CD4-positive, alpha-beta T cell treated with Interleukin-15 for 4 hours (primary cell): ENCODE measurements at places on chromosomes 11 and 22.

DNA sequence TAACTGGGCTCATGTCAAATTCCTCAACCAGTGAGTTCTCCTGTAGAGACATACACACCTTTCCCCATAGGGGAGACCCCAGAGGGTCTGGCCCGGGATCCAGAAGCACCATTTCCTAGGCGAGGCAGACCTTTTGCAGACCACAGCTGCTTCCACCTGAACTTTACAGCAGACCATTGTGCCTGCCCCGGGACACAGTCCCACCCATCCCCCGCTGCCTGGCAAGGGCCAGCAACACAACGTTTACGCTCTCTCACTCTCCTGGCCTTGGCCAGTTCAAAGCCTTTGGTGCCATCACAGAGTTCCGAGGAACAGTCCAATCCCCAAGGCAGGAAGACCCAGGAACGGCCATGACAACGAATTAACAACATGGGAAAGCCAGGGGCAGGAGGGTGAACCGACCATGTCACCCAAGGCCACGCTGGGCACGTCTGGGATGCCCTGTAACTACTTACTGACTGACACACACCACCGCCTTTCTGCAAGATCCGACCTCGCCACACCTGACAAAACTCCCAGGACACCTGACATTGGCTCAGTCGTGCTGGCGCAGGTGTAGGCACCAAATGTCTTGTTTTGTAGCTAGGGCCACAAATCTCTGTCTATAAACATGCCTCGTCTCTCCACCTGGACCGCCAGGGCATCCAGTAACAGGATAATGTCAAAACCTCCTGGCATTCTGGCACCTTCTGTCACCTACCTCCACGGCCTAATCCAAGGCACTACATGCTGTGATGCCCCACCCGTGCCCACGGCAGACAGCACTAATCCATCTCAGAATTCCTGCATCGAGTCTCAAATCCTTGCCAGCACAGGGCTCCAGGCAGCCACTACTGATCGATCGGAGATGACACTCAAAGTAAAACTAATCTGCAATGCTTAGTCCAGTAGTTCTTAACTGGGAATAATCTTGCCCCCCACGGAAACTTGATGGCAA is 51.3 kb downstream of the MYH9 start:
- no peak for DNase-seq

DNA sequence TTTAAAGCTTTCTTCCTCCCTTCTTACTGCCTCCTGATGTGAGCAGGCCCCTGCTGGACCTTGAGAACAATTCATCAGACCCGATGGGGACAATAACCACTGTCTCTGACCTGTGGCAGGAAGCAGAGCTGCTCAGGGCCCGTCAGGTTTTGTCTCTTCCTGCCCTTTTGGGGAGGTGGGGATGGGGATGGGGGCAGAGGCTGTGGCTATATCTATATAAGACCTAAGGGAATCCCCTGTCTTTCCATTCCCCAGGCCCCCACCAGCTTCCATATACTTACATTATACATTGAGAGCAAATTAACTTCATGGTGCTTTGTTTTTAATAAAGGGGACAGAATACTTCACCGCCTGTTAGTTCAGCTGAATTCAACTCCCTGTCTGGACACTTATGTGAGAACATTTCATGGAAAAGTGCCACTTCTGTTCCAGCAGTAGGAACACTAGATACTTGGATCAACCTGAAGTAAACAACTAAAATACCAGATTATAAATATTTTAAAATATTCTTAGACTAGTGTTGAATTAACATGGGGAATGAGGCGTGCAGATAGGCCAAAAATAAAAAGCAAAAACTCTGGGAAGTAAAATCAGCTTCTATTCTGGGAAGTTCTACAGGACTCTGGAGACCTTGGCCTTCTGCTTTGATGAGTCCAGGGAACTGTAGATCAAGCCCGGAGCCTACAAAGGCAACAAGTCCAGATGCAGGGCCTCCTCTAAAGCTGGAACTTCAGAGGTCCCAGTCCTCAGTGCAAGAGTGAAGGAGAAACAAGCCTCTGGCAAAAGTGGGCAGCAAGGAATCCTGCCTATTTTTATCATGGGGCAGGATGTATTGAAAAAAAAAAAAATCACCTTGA is 11.1 kb downstream of the ZP1 start:
- no peak for DNase-seq

DNA sequence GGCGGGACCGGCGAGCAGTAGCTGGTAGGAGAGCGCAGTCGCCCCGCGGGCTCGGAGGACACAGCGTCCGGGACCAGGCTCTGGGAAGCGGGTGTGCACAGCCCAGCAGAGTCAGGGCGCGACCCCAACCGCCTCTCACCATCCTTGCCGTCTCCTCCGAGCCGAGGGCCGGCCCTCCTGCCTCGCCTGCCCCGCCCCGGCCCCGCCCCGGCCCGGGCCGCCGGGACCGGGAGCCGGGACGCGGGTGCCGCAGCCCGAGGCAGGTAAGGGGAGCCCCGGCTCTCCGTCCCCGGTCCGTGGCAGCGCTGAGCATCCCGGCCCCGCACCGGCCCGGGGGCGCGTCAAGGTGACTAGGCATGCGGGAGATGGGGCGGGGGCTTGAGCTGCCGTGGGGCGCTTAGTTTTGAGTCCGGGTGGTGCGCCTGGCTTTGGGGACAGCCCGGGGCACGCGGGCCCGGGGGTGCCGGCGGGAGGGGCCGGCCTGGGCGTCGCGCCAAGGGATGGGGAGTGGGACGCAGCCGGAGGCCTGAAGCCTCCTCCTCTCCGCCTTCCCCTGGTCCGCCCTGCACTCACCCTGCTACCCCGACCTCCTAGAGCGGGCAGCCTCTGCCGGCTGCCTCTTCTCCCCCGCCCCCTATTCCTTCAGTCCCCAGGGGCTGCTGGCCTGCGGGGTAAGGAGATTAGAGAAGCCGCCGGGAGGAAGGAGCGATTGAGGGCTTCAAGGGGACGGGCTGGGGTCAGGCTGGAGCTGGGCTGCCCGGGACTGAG is at the start of gene ABCG4:
TSS of gene ABCG4 (plus strand) at position 35 of the 768 bp plus-strand sequence. CDS start 914 bp downstream, outside the sequence.
- DNase-seq, result no peak

GRCh38 chr11:64545619-64546018 is 45.4 kb upstream of the SLC22A12 start:
- DNase-seq, result no peak

DNA sequence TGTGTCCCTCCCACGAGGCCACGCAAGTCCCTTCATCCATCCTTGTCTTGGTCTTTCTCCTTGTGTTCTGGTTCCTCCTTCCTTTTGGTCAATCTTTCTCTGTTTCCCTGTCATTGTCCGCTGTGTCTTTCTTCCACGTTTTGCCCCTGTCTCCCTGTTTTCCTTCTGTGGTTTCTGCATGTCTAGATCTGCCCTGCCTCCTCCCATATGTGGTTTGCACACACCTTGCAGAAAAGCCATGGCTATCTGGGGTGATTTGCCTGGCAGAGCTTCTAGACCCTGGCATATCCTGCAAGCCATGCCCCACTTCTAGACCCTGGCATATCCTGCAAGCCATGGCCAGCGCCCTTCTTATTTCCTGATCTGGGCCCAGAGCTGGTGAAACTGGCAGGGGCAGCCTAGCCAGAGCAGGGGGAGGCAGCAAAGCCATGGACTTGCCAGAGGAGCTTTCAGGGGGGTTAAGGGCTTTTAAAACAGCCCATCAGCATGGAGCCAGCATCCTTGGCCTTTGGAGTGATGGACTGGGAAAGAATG is 131.6 kb upstream of the NECTIN1 start:
- no peak for DNase-seq

GRCh38 chr11:58734681-58735490 is 3.1 kb upstream of the GLYAT start:
- no peak for DNase-seq

- DNase-seq, result no peak
These were observed 46.6 kb downstream of the CWC15 start for GRCh38 chr11:94926698-94927237.

- no peak for DNase-seq
These were observed 2.2 kb downstream of the YAP1 start for GRCh38 chr11:102112509-102112821.

- DNase-seq, result no peak
These were observed 61.9 kb downstream of the P4HA3 start for GRCh38 chr11:74249496-74249895.

DNA sequence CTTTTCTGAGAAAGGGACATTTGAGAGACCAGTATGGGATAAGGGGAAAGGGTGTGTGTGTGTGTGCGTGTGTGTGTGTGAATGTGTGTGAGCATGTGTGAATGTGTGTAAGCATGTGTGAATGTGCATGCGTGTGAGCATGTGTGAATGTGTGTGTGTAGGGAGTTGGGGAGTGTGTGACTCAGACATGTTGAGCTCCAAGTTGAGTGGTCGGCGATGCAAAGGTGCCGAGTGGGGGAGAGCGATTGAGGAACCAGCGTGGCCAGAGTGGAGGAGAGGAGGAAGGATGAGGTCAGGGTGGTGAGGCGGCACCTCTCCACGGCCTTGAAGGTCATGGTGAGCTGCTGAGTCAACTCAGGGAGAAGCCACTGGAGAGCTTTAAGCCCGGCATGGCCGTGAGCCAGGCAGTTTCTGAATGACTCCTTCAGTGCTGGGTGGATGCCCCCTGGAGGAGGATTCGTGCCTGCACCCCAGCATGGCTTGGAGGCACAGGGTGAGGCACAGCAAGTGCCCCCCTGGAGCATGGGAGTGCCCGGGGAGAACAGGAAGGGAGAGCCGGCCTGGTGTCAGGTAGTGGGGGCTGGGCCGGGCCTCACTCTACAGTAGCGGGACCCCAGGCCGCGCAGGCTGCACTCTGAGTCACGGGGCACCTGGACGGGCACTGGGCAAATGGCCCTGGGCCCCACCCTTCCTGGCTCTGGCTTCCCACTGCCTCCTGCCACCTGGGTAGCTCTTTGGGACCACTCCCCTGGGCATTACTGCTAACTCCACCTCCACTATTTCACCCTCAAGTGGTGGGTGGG is 8.2 kb upstream of the CCDC88B start:
- peak; percentile 79 for DNase-seq

GRCh38 chr11:131229221-131229620 is 141.2 kb upstream of the NTM start:
- no peak for DNase-seq

DNA sequence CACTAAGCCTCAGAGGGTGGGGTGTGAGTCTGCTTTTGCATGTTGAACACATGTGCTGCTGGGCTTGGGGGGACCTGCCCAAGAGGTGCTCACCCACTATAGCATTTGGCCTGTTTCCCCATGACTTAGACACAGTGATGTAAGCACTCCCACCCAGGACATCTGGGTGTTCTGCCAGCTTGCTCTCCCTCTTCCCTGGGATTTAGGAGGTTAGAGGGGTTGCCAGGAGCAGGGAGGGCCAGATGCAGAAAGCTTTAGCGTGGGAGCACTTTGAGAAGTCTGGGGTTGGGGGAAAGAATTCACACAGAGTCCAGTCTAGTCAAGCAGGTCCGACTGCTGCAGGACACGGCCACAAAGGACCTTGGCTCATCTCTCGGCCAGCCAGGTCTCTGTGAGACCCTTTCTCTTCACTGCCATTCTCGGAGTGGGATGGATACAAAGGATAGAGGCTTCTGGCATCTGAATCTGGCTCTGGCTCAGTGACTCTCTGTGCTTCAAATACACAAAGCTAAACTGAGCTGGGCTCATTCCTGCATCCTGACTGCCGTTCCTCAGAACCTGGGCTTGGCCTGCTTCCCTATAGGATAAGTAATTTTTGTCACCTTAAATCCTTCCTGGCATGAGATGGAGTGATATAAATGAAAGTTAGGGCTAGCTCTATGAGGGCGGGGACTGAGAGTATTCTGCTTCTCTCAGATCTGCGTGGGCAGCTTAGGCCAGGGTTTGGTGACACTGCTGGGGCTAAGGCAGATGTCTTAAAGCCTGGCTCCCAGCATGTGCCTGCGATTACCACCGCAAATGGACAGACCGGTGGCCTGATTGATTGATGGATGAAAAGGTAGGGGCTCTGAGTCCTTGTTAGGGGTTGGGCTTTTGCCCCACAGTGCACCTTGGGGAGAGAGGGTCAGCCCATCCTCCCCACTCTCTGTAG is 14.5 kb downstream of the USP2 start:
- no peak for DNase-seq

DNA sequence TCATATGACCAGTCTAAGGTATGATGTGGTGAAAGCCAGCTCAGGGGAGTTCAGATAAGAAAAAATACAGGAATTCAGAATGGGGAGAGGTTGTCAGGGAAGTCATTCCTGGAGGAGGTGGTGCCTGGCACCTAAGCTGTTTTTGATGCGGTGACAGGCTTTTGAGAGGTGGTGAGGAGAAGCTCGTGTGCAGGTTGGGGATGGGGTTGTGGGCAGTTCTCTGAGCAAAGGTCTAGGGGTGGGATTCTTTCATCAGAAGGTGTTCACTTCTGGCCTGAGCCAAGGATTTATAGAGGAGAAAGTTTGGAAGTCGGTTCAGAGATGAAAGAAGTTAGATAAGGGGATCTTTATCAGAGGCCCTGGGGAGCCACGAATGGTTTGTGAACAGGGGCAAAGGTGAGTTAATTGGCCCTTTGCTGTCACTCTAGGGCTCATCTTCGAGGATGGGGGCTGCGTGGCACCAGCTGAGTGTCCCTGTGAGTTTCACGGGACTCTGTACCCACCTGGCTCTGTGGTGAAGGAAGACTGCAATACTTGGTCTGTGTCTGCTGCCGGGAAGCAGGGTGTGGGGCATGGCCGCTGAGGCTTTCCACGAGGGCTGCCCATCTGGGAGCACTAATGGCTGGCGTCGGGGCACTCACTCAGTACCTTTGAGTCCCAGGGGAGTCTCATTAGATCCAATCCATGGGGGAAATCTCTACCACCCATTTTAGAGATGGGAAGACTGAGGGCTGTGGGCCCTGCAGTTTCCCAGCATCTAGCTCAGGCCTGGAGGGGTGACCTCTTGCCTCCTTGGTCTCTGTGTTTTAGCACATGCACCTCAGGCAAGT is 13.4 kb downstream of the OTOG start:
- DNase-seq, result no peak

DNA sequence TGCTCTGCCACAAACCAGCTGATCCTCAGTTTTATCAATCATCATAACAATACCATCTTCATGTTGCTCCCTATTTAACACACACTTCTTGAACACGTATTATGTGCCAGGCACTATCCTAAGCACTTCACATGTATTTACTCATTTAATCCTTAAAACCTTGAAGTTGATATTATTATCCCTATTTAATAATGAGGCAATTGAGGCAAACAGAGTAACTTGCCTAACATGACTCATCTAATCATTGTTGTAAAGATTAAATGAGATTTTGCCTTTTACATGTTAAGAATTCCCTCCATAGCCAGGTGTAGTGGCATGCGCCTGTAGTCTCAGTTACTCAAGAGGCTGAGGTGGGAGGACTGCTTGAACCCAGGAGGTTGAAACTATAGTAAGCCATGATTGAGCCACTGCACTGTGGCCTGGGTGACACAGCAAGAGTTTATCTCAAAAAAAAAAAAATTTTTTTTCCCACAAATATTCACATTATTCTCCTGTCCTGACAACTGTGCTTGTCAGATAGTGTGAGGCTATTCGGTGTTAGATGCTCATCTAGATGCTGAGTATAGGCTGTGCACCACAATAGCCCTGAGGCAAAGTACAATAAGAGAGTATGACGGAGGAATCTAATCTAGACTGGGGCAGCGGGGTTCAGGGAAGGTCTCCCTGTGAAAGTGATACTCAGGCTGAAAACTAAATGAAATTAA is 13.4 kb downstream of the CKAP5 start:
- DNase-seq, result no peak

DNA sequence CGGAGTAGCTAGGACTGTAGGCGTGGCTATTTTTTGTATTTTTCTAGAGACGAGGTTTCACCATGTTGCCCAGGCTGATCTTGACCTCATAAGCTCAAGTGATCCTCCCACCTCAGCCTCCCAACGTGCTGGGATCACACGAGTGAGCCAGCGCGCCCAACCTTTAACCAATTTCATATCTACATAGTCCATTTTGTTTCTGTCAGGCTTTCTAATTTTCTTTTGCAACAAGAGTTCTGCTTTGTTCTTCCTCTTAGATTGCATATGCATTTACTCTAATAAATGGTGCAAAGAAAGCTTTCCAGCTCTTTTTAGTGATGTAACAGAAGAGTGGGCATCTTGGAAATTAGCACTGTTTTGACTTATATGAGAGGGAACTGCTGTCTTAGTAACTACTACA is 13.3 kb downstream of the RTN3 start:
- DNase-seq, result no peak
